ENCODE measurements at places on chromosomes 1 and 21.
A peak's percentile ranks its signal among the peaks of the same experiment; 100 is the strongest.

DNA sequence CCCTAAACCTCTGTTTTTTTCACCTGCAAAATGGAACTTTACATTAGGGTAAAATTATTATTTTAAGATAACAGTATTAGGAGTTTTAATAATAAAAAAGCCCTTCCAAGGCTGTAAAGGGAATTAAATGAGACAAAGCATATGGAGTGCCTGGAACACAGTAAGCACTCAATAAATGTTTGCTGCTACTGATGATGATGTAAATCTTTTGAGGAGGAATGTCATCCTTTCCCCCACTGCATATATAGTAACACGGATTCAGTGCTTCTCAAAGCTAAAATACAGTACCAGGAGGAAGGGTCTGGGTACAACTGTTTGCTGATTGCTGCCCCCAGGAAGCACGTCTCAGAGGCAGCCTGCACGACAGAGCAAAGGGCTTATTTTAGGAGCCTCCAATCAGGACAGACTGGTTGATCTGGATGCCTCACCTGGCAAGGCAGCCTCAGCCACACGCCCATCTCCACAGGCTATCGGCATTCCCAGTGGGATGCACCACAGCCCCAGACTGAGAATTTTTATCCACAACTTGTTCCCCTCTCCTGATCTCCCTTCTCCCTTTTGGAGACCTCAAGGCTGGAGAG, 64.4 kb downstream of the GADD45A start:
- no peak for DNase-seq

GRCh38 chr1:25107643-25108010, 124.7 kb downstream of the SYF2 start:
- no peak for DNase-seq

DNA sequence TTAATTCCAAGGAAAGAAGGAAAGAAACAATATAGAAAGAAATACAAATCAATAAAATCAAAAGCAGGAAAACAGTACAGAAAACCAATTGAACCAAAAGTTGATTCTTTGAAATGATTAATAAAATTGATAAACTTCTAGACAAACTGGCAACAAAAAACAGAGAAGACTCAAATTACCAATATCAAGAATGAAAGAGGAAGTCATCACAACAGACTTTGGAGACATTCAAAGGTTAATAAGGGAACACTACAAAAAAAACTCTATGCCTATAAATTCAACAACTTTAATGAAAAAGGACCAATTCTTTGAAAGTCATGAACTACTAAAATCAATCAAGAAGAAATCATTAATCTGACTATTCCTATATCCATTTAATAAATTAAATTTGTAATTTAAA, 329.3 kb upstream of the NR5A2 start:
- DNase-seq: no peak

GRCh38 chr1:82110366-82111254, 309.9 kb downstream of the ADGRL2 start:
- no peak for DNase-seq

DNA sequence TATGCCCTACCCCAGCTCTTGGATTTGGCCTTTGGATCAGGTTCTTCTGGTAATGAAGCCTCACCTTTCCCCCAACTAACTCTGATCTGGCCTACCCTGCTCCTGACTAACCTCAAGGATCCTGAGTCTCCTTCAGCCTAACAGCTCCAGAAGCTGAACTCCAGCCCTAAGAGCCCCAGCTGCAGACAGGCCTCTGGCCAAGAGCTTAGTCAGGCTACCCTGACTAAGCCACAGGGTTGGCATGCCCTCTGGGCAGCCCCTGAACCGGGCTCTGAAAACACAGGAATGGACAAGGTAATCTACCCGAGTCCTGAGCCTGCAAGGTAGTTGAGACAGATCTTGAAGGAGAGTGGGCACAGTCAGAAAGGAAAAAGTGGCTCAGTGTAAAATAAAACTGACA, 29.4 kb downstream of the COA7 start:
- DNase-seq: no peak

- no peak for DNase-seq
These were observed 29.1 kb upstream of the RBBP5 start for GRCh38 chr1:205150651-205151428.

DNA sequence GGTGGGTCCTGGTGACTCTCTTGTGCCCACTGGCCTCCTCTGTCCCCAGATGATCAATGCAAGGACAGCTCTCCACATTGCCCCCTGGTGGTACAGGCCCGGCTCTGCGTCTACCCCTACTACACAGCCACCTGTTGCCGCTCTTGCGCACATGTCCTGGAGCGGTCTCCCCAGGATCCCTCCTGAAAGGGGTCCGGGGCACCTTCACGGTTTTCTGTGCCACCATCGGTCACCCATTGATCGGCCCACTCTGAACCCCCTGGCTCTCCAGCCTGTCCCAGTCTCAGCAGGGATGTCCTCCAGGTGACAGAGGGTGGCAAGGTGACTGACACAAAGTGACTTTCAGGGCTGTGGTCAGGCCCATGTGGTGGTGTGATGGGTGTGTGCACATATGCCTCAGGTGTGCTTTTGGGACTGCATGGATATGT, 10.8 kb downstream of the ADAMTSL4 start:
- DNase-seq: peak; percentile 57

- DNase-seq: no peak
These were observed 612.8 kb downstream of the LMO4 start for GRCh38 chr1:87941337-87941946.

DNA sequence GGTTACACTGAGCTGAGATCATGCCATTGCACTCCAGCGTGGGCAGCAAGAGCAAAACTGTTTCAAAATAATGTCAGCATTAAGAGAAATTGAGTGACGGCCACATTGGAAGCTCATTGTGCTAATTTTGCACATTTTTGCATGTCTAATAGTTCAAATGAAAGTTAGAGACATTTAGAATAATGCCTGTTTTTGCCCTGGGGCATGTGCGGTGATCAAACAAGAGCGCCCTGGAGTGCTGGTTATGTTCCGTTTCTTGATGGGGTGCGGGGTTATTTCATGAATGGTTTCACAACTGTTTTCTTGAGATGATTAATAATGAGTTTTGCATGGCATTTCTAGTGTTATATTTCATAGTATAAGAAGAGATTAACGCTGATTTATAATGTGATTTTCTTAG, 13.1 kb downstream of the OR2T11 start:
- DNase-seq: no peak

DNA sequence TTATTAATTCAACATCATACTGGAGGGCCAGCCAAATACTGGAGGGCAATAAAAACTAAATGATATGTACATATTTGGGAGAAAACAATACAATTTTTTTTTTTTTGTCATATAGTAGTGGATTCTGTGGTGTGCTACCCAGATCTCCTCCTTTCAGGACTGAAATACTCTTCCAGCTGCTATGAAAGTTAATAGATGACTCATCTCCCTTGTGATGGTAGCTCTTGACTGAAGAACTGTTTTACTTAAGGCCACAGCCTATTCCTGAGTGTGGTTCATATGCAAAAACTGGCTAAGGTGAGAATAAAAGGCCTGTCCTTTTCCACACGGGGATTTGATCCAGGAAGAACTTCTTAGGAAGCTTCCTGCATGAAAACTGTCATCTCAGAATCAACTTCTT, 307.9 kb downstream of the HLX start:
- DNase-seq: no peak

- DNase-seq: no peak
These were observed 516.7 kb downstream of the PLPP3 start for GRCh38 chr1:56062625-56063024.

- DNase-seq: no peak
These were observed 6.7 kb downstream of the CLCNKB start for GRCh38 chr1:16050328-16050727.

DNA sequence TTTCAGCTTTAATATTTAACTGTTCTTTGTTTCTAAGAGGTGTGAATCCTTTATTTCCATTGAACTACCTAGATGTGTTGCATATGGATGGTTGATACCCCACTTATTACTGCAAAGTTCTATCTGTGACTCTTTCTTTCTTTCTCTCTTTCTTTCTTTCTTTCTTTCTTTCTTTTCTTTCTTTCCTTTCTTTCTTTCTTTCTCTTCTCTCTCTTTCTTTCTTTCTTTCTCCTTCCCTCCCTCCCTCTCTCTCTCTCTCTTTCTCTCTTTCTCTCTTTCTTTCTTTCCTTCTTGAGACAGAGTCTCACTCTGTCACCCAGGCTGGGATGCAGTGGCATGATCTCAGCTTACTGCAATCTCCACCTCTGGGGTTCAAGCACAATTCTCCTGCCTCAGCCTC, 34.1 kb downstream of the GABPB2 start:
- no peak for DNase-seq

GRCh38 chr1:224540535-224540934, 75.6 kb upstream of the CNIH3 start:
- peak; percentile 31 for DNase-seq

DNA sequence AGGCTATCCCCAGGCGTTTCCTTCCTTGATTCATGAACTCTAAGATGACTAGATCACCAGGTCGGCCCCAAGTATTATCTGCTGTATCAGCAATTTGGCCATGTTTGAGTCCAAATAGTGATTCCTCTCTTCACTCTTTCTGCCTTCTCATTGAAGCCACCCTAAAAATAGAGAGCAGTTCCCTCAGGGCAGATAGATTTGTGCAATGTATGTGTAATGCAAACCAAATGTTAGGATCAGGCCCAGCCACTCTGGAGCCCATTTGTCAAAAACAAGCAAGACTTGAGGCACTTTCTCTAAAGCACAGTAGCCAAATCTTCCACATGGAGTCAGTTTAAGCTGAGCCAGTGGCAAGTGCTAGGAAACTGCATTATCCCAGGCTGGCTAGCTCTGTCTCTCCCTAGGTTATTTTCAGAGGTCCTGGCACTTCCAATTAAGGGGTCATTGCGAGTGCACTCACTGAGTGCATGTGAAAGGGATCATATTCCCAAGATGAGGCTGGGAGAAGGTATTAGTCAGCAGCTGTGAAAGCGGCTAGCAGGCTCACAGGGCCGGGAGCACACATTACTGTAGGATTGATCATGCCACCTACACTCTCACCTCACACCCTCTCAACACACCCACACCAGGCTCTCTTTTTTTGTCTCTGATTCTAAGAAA, 97.9 kb upstream of the RAB3GAP2 start:
- DNase-seq: peak; percentile 89

DNA sequence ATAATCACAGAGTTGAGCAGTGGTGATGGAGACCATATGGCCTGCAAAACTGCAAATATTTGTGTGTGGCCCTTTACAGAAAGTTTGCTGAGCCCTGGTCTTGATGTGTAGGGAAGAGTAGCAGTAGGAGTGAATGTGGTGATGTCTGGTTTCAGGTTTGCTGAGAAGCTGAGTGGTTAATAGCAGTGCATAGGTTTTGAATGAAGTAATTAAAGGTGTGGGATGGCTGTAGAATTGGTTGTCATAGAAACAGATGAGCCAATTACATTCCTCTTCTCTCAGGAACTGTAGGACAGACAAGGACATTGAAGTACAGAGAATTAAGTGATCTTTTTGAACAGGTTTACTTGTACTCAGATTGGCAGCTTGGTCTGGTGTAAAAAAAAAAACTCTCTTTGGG, 37.4 kb downstream of the PRDM2 start:
- DNase-seq: no peak

DNA sequence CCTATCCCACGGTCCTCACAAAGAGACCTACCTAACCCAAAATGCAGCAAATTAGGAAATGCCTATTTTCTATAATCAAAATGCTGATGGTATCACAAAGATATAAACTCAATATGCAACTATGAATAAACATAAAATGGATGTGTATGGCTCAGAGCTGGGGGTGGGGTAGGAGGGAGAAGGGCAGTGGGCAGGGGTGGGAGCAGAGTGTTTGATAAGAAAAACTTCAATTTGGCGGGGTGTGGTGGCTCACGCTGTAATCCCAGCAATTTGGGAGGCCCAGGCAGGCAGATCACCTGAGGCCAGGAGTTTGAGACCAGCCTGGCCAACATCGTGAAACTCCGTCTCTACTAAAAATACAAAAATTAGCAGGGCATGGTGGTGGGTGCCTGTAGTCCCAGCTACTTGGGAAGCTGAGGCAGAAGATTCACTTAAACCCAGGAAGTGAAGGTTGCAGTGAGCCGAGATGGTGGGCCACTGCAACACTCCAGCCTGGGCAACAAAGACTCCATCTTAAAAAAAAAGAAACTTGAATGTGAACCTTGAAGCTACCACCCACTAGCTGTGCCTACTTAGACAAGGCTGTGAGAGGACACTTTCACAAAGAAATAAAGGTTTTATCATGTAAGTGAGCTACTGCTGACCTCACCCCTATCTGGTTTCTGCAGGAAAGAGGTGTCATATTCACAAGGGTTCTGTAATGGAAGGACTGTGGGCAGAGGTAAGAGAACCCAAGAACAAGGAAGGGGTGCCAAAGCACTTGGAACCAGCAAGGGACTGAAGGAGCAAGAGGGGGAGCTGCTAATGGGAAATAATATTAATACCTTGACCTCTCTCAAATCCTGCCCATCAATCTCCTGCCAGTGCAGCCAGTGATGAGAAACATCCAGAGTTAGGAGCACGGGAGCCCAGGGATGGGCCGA, 53.0 kb downstream of the HLCS start:
- DNase-seq: no peak

DNA sequence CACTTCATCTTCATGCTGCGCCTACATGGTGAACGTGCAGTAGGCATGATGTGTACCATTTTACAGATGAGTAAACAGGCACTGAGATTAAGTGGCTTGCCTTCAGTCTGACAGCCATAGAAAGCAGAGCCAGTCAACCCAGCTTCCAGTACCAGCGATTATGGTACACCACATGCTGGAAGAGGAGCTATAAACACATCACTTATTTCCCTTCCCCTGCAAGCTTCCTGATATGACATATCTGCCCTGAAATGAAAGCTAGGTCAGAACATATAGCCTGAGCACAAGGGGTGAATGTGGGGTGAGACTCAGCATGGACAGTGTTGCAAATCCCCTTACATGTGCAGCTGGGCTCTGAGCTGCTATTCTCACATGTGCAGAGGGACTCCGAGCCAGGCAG, 33.8 kb upstream of the IL20 start:
- no peak for DNase-seq

- DNase-seq: no peak
These were observed 827 bp downstream of the PRKCZ start for GRCh38 chr1:2050793-2051682.

- no peak for DNase-seq
These were observed 40.4 kb upstream of the FRRS1 start for GRCh38 chr1:99806882-99807281.

DNA sequence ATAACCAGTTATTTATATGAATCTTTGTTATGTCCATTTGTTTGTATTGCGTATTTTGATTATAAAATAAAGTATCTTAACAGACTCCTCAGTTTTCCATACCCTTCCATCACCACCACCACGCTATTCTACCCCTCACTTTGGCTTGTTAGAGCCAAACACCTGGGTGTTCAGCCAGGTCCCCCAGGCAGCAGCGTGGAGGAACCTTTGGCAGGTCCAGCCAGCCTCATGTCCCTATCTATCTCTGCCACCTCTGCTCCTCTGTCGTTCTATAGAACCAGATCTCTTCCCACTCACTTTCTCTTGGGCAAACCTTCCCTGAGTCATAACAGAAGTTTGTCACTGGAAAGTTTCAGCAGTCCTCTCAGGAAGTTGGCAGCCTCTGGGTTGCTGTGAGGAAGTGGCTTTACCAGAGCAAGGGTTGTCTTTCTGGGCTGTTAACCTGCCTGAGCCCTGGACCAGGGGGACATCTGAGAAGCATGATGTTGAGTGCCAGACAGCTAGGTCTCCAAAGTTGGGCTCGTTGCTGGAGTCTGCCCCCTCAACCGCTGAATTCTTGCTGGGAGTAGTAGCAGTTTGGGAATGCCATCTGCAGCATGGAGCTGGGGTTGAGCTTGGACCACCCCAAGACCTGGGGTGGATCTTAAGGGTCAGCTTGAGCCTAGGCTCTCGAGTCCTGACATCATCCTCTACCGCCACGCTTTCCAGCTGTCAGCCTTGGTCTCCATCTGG, 996 bp upstream of the SH3BGRL3 start:
- no peak for DNase-seq
